Aorta (tissue), 5 donors: ENCODE measurements at places on chromosomes 5 and 9. TPM values are rescaled to one million over a fixed set of nuclear protein-coding genes. Genes with fewer than 3 reads are reported as not detected.

Gene NEK6
- total RNA-seq = 60.5 TPM

Gene PCDHGA4
- total RNA-seq = 7.1 TPM

Gene SLC25A2
- 1.1 TPM for total RNA-seq

Gene PRDM9
- total RNA-seq = not detected

Gene RANBP3L
- total RNA-seq = 4.5 TPM

Gene TTC16
- total RNA-seq = 0.16 TPM

Gene FCHO2
- 57.5 TPM for total RNA-seq

Gene FBXW5
- 107 TPM for total RNA-seq

Gene TMC1
- 2.9 TPM for total RNA-seq

Gene EDIL3
- total RNA-seq = 205 TPM

Gene PTGES
- 9.1 TPM for total RNA-seq

Gene TMEM252
- total RNA-seq = not detected

Gene PCDHGA9
- 13.2 TPM for total RNA-seq

Gene FPGS
- total RNA-seq = 77.7 TPM

Gene LCN9
- total RNA-seq = not detected

Gene LCN1
- total RNA-seq = 0.81 TPM

Gene PCDHA3
- total RNA-seq = 0.36 TPM

Gene LRRC14B
- total RNA-seq = not detected

Gene FGF10
- total RNA-seq = 10.0 TPM

Gene CNTFR
- 4.2 TPM for total RNA-seq

Gene SPINK4
- not detected for total RNA-seq

Gene PKD2L2
- total RNA-seq = not detected

Gene TTC23L
- 0.72 TPM for total RNA-seq

Gene FAM120A
- total RNA-seq = 88.6 TPM

Gene APBA1
- total RNA-seq = 12.6 TPM

Gene HMMR
- 2.2 TPM for total RNA-seq

Gene SPATA31C1
- total RNA-seq = not detected

Gene FXN
- total RNA-seq = 7.3 TPM

Gene ADAMTSL1
- total RNA-seq = 54.2 TPM

Gene FBXL7
- 32.7 TPM for total RNA-seq

Gene MINAR2
- total RNA-seq = not detected

Gene HEMGN
- total RNA-seq = 0.93 TPM

Gene RANBP17
- 13.6 TPM for total RNA-seq

Gene SPAG8
- total RNA-seq = 3.0 TPM

Gene MROH2B
- total RNA-seq = not detected

Gene FOXD1
- 15.2 TPM for total RNA-seq

Gene PLCXD3
- total RNA-seq = 14.5 TPM

Gene ZNF608
- total RNA-seq = 13.2 TPM

Gene SEC24A
- total RNA-seq = 28.8 TPM

Gene KIF4B
- total RNA-seq = 0.09 TPM

Gene SH3GLB2
- 64.9 TPM for total RNA-seq

Gene COL23A1
- total RNA-seq = 0.36 TPM

Gene DMRTA1
- total RNA-seq = 0.39 TPM

Gene OSMR
- total RNA-seq = 150 TPM

Gene FCN1
- total RNA-seq = 10.0 TPM

Gene CAVIN4
- 1.3 TPM for total RNA-seq

Gene PRLR
- 3.2 TPM for total RNA-seq

Gene LPAR1
- total RNA-seq = 125 TPM

Gene CCIN
- 0.99 TPM for total RNA-seq

Gene CBY3
- not detected for total RNA-seq

Gene PCDHAC1
- 0.36 TPM for total RNA-seq

Gene SUSD1
- total RNA-seq = 14.3 TPM

Gene TOR4A
- total RNA-seq = 14.0 TPM

Gene CCL27
- not detected for total RNA-seq

Gene SNX30
- total RNA-seq = 11.3 TPM

Gene HAVCR2
- total RNA-seq = 21.6 TPM

Gene PCDHGB5
- 11.7 TPM for total RNA-seq

Gene PCDHA11
- total RNA-seq = 0.27 TPM
